Breast epithelium (tissue), 4 donors: ENCODE measurements at places on chromosomes 3 and 15. TPM values are rescaled to one million over a fixed set of nuclear protein-coding genes. Genes with fewer than 3 reads are reported as not detected.

DNA sequence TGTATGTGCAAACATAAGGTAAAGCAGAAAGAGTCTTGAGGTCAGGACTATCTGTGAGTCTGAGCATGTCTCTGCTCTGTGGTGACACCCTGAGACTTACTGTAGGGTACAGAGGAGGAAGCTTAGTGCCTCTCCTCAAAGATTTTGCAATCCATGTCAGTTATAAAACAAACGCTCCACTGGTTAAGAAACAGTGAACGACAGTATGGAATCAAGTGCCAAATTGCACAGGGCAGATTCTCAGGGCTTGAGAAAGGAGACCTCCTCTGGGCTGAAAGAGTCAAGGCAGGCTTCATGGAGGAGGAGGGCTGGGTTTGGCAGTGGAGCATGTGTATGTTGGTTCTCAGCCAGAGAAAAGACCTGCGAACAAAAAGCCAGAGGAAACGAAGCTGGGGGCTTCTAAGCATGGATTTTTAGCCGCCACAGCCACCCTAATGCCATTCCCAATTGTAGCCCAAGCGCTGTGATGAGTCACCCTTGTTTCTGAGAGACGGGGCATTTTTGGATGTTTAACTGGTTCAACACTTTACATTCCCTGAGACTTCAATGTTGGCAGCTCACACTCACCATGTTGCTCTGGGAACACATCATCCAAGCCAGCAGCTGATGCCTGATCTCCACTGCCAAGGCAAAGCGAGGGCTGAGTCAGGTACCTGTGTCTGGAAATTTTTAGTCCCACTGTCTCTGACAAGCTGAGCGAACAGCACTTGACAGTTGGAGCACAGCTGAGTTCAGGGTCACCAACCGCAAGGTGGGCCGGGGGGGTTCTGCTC is 3.4 kb upstream of the DGKG start:
- no peaks in the 10 kb centered on the region for H3K36me3 ChIP-seq
- no peak overlapping the region for H3K27ac ChIP-seq
- no peaks in the 10 kb centered on the region for H3K4me1 ChIP-seq
- DNase-seq = no peak
- H3K4me3 ChIP-seq = no peak overlapping the region
- H3K27me3 ChIP-seq = peaks cover 72% of the 10 kb centered on the region

GRCh38 chr3:13123765-13124164 is 50.5 kb upstream of the IQSEC1 start:
- H3K27ac ChIP-seq = no peak overlapping the region
- no peak overlapping the region for H3K4me3 ChIP-seq
- no peak for DNase-seq
- no peaks in the 10 kb centered on the region for H3K27me3 ChIP-seq
- H3K36me3 ChIP-seq = no peaks in the 10 kb centered on the region

DNA sequence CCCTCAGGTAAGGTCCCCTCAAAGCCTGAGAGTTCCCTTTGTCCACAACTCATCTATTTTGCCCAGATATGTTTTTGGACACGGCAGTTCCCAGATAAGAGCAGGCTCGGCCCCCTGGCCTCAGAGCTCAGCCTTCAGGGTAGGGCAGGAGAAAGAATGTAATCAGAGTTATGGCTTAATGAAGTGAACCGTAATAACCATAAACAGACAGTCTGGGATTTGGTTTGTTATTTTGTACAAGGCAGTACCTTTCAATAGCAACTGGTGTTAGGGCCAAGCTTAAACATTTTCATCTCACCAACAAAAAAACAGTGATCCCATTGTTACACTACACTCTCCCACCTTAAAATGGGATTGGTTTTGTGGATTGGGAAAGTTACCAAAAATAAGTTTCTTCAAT is 12.2 kb upstream of the ALDH1A3 start:
- H3K4me3 ChIP-seq = no peak overlapping the region
- no peaks in the 10 kb centered on the region for H3K36me3 ChIP-seq
- no peaks in the 10 kb centered on the region for H3K27me3 ChIP-seq
- peak overlapping the region; percentile 79 for H3K27ac ChIP-seq

GRCh38 chr3:109569135-109569846 is 231.9 kb upstream of the DPPA4 start:
- H3K4me1 ChIP-seq = no peaks in the 10 kb centered on the region
- H3K4me3 ChIP-seq = no peak overlapping the region
- H3K27ac ChIP-seq = no peak overlapping the region
- no peaks in the 10 kb centered on the region for H3K36me3 ChIP-seq
- H3K27me3 ChIP-seq = no peaks in the 10 kb centered on the region
- DNase-seq = no peak

- no peak for DNase-seq
- H3K27me3 ChIP-seq = no peaks in the 10 kb centered on the region
- no peaks in the 10 kb centered on the region for H3K36me3 ChIP-seq
- no peak overlapping the region for H3K27ac ChIP-seq
- H3K4me1 ChIP-seq = no peaks in the 10 kb centered on the region
Observed at GRCh38 chr3:4006288-4006687, 207.1 kb downstream of the LRRN1 start.

DNA sequence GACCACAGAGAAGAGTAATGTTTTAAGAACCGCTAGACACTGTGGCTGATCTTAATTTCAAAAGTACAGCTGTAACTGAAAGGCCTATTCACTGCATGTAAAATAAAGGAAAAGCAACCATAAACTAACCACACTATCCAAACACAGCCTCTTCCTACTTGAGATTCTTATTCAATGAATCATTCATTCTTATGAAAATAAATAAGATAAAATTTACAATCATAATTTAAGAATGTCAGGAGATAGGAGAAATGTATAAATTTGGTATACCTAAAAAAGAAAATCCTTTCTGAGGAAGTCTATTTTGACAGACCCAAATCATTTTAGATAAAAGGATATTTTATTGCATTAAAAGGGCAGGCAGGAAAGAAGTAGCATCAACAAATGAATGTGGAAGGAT is 533.5 kb upstream of the ZNF385D start:
- DNase-seq = no peak

GRCh38 chr3:171851660-171852058 is 8.5 kb downstream of the TMEM212 start:
- H3K36me3 ChIP-seq = no peaks in the 10 kb centered on the region
- H3K4me3 ChIP-seq = no peak overlapping the region
- H3K27ac ChIP-seq = no peak overlapping the region
- no peaks in the 10 kb centered on the region for H3K4me1 ChIP-seq
- no peaks in the 10 kb centered on the region for H3K27me3 ChIP-seq

GRCh38 chr3:5677555-5677954 is 490.0 kb downstream of the EDEM1 start:
- H3K4me1 ChIP-seq = no peaks in the 10 kb centered on the region
- no peak for DNase-seq
- H3K36me3 ChIP-seq = no peaks in the 10 kb centered on the region
- H3K27ac ChIP-seq = no peak overlapping the region
- H3K4me3 ChIP-seq = no peak overlapping the region

GRCh38 chr3:32176989-32177701 is 61.3 kb upstream of the CMTM8 start:
- H3K27ac ChIP-seq = no peak overlapping the region
- DNase-seq = no peak
- H3K4me3 ChIP-seq = no peak overlapping the region
- H3K36me3 ChIP-seq = no peaks in the 10 kb centered on the region
- no peaks in the 10 kb centered on the region for H3K4me1 ChIP-seq

GRCh38 chr3:49724586-49724985 is 835 bp upstream of the GMPPB start:
- H3K27ac ChIP-seq = peak overlapping the region; percentile 96
- peaks cover 10% of the 10 kb centered on the region for H3K4me1 ChIP-seq
- no peaks in the 10 kb centered on the region for H3K27me3 ChIP-seq
- no peak for DNase-seq
- H3K36me3 ChIP-seq = no peaks in the 10 kb centered on the region

DNA sequence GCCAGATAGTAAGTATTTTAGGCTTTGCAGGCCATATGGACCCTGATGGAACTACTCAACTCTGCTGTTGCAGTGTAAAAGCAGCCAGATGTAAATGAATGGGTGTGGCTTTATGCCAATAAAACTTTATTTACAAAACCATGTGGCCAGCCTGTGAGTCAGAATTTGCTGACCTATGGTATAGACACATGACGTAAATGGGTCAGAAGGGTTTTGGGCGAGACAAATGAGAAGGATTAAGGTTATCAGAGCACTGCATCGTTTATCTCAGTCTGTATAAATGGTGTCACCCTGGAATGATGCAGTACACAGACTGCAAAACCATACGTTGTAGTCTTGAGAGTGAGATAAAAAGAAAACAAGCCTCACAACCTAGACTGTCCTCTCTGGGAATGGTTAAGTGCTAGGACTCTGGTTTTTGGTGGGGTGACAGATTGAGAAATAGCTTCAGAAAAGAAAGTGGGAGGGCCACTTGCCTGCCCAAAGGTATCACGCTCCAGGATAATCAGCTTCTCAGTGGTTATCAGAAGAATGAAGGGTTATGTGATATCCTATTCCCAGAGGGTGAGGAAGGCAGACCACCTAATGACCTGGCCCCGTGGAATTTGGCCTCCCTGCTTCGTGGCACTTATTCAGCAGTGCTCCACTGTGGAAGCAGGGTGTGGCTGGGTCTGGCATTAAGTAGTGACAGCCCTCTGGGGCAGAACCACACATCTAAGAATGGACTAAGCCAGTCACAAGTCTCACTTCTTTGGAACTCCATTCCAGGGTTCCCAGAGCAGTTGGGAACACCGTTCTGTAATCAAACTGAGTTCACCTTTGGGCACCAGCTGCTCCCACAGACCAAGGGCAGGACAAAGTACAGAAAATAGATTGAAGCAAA is 46.1 kb downstream of the ABHD5 start:
- no peaks in the 10 kb centered on the region for H3K27me3 ChIP-seq
- H3K27ac ChIP-seq = no peak overlapping the region
- H3K36me3 ChIP-seq = no peaks in the 10 kb centered on the region
- DNase-seq = no peak
- H3K4me1 ChIP-seq = no peaks in the 10 kb centered on the region

DNA sequence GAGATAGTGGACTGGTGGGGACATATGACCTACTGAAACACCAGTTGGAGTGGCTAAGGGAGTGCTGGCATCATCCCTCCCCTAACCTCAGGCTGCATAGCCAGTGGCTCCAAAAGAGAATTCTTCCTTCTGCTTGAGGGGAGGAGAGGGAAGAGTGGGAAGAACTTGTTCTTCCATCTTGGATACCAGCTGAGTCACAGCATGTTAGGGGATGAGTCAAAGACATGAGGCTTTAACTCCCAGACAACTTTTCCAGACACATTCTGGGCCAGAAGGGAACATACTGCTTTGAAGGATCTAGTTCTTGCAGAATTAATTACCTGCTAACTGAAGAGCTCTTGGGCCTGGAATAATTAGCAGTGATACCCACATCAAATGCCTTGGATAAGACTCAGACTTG is 36.8 kb upstream of the PEX5L start:
- H3K27ac ChIP-seq = no peak overlapping the region
- H3K4me3 ChIP-seq = no peak overlapping the region
- no peaks in the 10 kb centered on the region for H3K4me1 ChIP-seq
- H3K36me3 ChIP-seq = no peaks in the 10 kb centered on the region

DNA sequence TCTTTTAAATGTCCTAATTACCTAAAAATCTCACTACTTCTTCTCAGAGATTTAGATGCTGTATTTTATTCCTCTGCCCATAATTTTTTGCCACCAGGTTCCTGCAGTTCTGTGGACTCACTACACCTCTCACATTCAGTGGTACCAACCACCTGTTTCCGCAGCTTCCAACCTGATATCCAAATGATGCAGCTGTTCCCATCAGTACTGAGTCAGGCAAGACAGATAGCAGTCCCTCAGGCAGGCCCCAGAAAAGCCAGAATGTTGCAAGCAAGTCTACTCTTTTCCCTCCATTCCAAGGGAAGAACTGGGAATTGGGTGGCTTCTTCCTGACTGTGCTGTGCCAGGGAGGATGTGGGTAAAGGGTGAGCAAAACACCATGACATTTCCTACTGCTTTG is 39.0 kb downstream of the MNS1 start:
- H3K36me3 ChIP-seq = no peaks in the 10 kb centered on the region
- no peak for DNase-seq
- no peaks in the 10 kb centered on the region for H3K27me3 ChIP-seq

PDZRN3 gene
- 37.6 TPM for total RNA-seq

VWA5B2 gene
- total RNA-seq = 0.16 TPM

LRTM1 gene
- not detected for total RNA-seq

CLDND1 gene
- total RNA-seq = 113 TPM
